ENCODE measurements at places on chromosomes 7 and 10.

- no peak for DNase-seq
These were observed 246.4 kb downstream of the GATA3 start for GRCh38 chr10:8300925-8301324.

DNA sequence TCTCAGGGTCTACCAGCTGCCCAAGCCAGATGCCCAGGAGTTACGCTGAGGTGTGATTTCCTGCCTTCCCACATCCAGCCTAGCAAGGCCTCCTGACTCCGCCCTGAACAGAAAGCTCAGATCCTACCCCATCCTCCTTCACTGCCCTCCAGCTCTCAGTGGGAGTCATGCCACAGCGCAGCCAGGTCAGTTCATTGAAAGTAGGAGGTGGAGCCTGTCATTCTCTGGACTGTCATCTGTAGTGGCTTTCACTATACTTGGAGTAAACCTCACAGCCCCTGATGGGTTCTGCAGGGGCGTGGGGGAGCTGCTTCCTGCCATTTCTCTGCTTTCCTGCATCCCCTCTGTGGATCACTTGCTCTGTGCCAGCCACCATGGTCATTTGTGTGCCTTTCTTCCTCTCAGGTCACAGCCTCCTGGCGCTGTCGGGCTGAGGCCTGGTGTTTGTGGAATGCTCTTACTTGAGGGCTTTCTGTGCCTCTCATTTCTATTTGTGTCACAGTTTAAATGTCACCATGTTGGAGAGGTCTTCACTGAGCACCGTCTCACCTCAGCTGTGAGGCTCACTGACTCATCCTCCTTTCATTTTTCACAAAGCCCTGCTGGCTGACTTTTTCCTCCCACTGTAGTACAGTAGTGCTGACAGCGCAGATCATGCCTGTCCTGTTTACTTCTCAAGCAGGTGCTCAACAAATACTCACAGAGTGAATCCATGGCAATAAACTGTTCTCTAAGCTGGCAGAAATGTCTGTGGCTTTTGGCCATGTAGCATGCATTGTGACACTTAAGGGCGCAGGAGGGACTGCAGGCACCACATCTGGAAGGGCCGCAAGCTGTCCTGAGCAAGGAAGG, 61.0 kb upstream of the TMEM248 start:
- DNase-seq = no peak

DNA sequence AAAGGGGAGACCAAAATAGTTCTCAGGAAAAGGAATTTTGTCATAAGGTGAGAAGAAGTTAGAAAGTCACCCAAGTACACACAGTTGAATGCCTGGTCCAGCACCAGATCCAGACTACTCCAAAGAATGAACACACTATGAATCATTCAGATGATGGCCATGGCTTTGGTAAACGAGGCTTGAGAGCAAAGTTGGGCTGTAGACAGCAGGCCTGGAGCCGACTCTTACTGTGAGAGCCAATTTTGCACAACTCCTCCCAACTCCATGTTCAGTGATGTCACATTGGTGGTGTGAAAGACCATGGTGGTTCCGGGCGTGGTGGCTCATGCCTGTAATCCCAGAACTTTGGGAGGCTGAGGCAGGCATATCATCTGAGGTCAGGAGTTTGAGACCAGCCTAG, 131.6 kb downstream of the PKD1L1 start:
- DNase-seq = no peak

- DNase-seq = no peak
These were observed 55.5 kb downstream of the SLC16A12 start for GRCh38 chr10:89479771-89480446.

- DNase-seq = no peak
These were observed at the start of gene RBM20 for GRCh38 chr10:110643653-110644597. Gene RBM20 (plus strand): TSS chr10:110644336. CDS start chr10:110644455, 119 bp downstream.

DNA sequence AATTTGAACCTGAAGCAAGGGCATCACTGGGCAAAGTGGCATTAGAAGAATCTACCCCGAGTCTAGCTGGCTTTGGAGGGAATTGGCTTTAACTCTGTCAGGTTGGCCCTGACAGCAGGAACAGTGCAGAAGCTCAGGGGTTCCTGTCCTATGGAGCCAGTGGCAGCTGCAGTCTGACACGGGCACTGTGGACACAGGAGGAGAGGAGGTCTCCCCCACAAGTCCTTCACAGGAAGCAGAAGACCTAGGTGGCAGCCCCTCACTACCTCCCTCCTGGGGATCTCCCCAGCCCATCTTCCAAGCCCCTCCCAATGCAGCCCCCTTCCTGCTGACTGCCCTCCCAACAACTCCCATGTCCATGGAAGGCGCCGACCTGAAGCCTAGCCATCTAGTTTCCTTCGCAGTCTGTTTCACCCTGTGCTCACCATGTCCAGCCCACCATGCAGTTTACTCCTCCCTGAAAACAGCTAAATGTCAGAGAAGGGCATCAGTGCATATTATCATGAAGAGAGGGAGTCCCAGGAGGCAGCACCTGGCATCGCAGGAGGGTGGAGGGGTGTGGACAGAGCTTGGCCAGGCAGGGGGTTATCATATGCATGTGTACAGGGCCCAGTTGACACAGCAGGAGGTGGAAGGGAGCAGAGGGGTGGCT, 17.9 kb upstream of the GDF10 start:
- no peak for DNase-seq

DNA sequence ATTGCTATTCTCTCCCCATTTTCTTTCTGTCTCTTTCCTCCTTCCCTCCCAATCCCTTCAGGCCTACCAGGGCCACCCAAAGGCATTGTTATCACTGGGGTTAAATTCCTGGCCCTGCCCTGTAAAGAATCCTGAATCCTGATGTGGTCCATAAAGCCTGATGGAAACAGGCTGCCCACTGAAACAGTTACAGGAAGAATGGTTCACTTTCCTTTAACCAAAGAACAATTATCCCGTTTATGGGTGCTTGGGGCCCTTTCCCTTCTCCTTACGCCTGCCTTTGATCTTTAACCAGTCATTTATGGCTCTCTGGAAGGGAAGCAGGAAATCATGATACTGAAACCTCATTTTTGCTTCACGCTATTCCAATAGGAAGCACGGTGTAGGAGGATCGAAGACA, 273.1 kb upstream of the NEBL start:
- DNase-seq = no peak

DNA sequence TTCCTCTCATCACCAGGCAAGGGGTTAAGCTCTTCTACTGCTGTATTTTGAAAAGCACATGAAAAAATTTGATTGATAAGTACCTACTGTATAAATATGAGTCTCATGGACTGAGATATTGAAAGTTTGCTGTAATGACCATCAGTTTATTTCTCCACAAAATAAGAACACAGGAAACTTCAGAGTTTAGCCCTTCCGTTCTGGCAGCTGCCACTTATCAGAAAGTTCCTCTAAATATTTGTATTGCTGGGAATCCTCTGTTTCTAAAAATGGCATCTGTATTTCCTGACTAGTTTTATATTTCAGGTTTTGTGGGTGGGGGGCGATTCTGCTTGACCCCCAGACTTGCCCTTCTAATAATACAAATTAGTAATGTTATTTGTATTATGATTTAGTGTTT, 92.0 kb downstream of the LYZL2 start:
- no peak for DNase-seq

GRCh38 chr7:141584935-141585334, 33.7 kb downstream of the AGK start:
- DNase-seq = no peak

Data from stimulated activated CD8-positive, alpha-beta memory T cell treated with anti-CD3 and anti-CD28 coated beads, Interleukin-7, amount 100 ng/mL, for 1 hour (primary cell).